ENCODE measurements at places on chromosomes 7 and 10. TPM values are rescaled to one million over a fixed set of nuclear protein-coding genes. Genes with fewer than 3 reads are reported as not detected.

UCN3 gene
- not detected for total RNA-seq

C10orf143 gene
- total RNA-seq = 0.45 TPM

C7orf33 gene
- total RNA-seq = not detected

CCDC6 gene
- total RNA-seq = 19.0 TPM

ITPRID1 gene
- total RNA-seq = not detected

TMEM140 gene
- 8.3 TPM for total RNA-seq

SEC23IP gene
- 35.1 TPM for total RNA-seq

PLEKHS1 gene
- not detected for total RNA-seq

TRIM56 gene
- total RNA-seq = 18.7 TPM

DLX5 gene
- total RNA-seq = not detected

MYL10 gene
- total RNA-seq = not detected
